C1 segment of cervical spinal cord (tissue), 14 donors: ENCODE measurements at places on chromosomes 2 and 18.
A peak's percentile ranks its signal among the peaks of the same experiment; 100 is the strongest.

GRCh38 chr2:233082931-233083755 lies 23.0 kb downstream of the INPP5D start:
- no peak for DNase-seq

GRCh38 chr2:40034198-40034597 lies 255.1 kb upstream of the THUMPD2 start:
- DNase-seq, result no peak

DNA sequence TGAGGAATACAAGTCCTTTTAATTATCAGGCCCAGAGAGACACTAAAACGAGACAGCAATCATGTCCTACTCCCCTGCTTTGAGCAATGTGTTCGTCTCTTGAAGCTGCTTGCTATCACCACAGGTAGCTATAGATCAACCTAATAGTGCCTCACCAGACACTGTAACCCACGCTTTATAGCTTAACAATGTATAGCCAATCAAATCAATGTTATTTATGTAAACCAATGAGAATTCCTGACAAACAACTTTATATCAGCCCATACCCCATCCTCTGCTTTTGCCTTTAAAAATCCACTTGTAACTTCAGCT lies 26.1 kb downstream of the TMEM247 start:
- no peak for DNase-seq

GRCh38 chr18:77567205-77567604 lies 317.6 kb downstream of the GALR1 start:
- no peak for DNase-seq

GRCh38 chr2:64922482-64923384 lies 66.5 kb upstream of the SLC1A4 start:
- DNase-seq, result no peak

DNA sequence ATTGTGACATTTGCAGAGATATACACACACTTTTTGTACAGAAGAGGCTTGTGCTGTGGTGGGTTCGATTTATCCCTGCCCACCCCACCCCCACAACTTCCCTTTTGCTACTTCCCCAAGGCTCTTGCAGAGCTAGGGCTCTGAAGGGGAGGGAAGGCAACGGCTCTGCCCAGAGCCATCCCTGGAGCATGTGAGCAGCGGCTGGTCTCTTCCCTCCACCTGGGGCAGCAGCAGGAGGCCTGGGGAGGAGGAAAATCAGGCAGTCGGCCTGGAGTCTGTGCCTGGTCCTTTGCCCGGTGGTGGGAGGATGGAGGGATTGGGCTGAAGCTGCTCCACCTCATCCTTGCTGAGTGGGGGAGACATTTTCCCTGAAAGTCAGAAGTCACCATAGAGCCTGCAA lies 40.0 kb downstream of the STEAP3 start:
- peak; percentile 84 for DNase-seq

GRCh38 chr2:104584393-104584792 lies 269.5 kb upstream of the POU3F3 start:
- no peak for DNase-seq

GRCh38 chr2:38107738-38108410 lies 31.9 kb upstream of the CYP1B1 start:
- DNase-seq, result no peak

GRCh38 chr2:98804736-98805135 lies 73.8 kb upstream of the MGAT4A start:
- DNase-seq, result no peak

DNA sequence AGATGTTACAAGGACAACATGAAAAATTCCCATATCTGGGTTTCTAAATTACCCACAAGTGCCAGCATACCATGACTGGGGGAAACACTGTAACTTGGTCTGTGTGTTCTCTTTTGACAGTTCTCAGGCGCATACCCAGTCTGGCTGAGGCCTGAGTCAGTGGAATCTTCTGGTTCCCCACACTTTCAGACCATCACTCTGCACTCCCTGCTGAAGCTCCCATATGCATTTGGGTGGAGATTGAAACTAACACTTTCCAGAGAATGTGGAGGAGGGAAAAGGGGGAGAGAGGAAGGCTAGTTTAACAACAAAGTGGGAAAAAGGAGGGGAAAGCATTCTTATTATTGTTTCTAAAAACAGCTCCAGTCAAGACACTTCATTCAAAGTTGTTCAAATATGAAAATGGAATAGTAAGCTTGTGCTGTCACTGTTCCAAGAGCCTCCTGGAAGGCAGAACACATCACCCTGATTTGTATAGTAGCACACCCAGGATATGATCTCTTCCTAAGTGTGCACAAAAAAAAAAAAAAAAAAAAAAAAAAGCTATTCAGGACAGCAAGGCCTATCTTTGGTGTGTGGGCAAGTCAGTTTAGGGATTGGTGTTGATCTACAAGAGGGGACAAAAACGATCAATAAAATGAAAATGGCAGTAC lies 48.1 kb upstream of the CTIF start:
- DNase-seq, result no peak

DNA sequence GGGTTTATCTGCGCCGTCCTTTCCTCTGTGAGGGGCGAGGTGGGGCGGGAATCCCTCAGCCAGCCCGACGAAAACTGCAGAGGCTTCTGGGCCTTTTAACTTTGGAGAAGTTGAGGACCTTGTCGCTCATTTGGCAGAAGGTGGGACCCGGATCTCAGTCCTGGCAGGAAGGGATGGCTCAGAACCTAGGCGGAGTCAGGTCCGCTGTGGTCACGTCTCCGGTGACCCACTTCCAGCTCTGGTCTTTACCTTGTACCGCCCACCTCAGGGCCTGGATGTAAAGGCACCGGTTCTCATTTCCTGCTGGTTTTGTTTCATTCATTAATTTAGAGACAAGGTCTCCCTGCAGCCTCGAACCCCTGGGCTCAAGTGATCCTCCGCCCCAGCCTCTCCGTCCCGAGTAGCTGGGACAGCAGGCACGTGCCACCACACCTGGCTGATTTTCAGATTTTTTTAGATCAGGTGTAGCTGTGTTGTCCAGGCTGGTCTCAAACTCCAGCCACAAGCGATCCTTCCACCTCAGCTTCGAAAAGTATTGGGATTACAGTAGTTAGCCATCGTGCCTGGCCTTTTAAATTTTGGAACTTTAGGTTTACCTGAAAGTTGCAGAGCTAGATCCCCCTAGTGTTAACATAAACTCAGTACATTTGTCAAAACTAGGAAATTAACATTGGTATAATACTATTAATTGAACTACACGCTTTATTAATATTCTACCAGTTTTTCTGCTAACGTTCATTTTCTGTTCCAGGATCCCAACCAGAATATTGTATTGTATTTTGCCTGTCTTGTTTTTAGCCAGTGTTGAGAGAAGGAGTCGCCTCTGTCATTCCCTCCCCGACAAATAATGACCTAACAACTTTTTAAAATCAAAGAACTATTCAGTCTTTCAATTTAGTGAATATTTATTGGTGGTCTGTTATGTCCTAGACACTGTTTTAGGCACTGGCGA lies 852 bp downstream of the POLI start:
- no peak for DNase-seq

DNA sequence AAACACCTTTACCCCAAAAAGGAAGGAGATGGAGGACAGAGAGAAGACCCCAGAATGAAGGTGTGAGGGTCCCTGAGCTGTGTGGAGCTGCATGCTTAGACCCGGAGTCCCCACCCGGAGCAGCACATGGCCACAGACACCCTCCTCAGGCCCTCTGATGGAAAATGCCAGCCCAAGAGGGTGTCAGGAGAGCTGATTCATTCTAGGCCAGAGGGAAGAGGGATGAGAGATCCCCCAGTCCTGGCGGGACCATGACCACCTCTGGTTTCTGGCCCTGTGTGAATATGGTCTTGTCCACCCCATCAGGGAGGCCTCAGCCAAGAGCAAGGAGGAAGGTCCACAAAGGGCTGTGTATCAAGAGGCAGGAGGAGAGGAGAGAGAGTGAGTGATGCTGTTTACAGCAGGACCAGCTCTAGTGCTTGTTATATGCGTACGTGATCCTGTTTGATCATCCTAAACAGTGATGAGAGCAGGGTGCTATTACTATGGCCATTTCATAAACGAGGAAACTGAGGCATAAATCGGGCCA lies 186.6 kb upstream of the HAAO start:
- no peak for DNase-seq

DNA sequence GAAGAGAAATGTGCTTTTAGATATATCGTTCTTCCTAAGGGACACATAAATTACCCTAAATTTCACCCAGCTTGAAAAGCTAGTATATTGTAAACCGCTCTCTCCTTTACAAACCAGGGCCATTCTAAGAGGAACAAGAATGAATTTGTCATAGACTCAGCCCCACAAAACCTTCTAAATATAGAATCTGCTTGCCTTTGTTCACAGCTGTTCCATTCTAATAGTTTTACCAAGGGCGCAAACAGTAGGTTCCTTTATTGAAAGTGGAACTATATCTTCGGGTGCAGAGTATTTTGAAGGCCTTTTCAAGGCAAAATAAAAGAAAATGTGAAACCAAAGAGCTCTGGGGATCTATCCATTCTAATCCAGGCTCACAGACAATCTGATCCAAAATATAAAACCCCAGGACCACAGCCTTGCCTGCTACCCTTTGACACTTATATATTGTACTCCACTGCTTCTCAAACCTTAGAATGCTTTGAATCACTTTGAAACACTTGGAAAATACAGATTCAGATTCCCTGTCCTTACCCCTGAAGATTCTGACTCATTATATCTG lies 316.8 kb downstream of the PAX3 start:
- no peak for DNase-seq

GRCh38 chr2:240615820-240616547 lies 9.3 kb upstream of the GPR35 start:
- no peak for DNase-seq

DNA sequence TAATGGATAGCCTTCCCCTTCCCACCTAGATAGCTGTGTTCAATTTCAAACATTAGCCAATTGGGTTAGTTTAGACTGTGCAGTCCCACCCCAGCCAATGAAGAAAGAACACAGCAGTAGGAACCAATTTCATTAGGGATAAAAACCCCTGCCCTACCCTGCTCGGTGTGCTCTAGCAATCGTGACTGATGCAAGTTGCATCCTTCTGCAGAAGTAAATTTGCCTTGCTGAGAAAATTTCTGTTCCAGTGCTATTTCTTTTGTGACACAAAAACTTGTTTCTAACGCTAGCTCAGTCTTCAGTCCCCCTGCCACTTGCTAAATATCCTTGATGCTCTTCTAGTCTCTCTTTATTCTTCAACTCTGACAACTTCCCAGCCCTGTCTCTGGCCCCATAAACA lies 15.2 kb upstream of the SAP130 start:
- DNase-seq, result no peak

DNA sequence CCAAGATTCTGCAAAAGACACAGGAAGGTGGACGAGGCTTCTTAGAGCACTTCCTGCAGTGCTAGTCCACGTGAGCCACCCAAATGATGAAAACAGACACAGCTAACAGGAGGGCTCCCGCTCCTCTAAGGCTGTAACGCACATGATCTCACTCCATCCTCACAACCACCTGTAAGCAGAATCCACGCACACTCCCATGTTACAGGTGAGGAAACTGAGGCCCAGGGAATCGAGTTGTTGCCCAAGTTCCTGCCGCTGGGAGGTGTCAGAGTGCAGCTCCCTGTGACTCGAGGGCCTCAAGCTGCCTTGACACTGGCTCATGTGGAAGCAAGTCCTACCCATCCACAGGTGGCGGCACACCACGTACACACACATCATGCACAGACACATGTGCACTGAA lies 4.4 kb downstream of the DNMT3A start:
- no peak for DNase-seq

- no peak for DNase-seq
Measured at GRCh38 chr2:28749526-28749925, 2.1 kb upstream of the PPP1CB start.

GRCh38 chr2:239095460-239096081 lies 247.7 kb downstream of the TWIST2 start:
- no peak for DNase-seq

DNA sequence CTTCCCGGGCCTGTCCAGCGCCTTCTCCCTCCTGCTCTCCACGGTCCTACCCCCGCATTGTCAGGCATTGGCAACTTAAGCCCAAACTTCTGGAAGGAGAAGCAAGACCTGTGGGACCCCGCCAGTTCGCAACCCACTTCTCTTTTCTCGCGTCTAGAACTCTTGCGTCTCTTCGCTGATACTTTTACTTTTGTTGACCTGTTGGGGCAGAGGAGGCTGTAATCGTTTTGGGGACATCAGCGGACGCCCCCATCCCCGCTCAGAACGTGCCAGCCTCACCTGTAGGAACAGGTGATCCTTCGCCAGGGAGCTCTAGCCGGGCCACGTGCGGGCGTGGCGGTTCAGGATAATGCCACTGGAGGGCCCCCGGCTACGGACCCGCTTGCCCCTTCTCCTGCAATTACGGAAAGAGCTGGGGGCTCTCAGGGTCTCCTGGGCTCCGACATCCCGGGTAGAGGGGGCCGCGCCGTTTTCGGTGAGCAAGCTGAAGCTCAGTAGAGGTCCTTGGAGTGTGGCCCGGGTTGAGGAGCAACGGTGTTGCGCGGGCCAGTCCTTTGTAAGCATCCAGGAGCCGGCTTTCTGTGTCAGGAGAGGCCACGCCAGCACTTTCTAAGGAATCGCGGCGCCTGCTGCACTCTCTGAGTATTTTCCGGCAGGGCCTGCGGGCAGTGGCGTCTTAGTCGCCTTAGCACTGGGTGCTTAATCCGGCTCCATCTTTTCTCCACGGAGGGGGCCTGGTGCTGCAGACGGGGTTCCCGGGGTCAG lies 1.6 kb downstream of the MTCL1 start:
- no peak for DNase-seq

DNA sequence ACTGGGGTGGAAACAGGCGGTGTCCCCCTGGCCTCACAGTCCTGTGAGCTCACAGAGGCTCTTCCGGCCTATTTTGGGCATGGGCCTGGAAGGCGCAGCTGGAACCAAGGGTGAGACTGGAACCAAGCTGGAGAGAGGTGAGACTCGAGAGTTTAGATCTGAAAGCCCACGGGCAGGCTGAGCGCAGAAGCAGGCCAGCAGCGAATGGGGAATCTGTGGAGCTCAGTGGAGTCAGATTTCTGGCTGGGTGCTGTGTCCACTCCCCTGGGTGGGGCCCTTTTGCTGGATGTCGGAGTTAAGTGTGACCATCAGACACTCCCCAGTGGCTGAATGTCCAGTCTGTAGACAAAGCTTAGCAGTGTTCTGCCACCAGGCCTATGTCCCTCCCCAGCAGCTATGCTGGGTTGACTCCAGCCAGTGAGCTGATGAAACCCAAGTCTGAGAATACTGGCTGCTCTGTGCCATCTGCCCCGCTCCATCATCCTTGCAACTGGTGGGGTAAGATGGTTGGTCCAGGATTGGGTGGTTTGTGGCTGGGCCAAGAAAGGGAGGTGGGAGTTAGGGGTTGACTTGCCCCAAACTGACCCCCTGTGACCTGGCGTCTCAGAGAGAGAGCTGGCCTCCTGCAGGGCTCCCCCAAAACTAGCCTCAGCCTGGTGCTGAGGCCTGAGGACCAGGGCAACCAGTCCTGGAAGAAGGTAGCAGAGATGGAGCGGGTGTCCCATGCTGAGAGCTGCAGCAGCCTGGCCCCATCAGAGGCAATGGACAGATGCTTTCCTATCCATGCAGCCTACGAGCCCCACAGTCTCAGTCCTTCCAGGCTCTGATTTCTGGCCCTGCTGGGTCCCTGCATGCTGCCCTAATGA lies 34.4 kb downstream of the CYP26B1 start:
- no peak for DNase-seq

GRCh38 chr2:235366807-235367206 lies 127.0 kb upstream of the AGAP1 start:
- DNase-seq, result no peak
